GF-D8 (cell line): ENCODE measurements at places on chromosomes 2 and 18.

DNA sequence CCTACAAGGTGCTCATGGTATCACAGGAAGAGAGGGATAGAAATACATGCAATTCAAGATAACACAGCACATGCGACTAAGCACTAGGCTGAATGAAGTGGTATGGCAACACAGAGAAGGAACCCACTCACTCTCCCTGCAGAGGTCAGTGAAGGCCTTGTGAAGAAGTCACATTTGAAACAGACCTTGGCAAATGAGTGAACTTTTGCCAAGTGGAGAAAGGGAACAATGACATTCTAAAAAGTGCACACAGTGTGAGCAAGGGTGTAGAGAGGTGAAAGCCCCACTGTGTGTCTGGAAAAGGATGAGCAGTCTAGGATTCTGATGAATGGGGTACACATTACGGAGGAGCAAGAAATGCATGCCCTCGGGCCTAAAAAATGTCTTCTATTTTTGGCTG lies 23.3 kb downstream of the KLF7 start:
- no peak for DNase-seq

DNA sequence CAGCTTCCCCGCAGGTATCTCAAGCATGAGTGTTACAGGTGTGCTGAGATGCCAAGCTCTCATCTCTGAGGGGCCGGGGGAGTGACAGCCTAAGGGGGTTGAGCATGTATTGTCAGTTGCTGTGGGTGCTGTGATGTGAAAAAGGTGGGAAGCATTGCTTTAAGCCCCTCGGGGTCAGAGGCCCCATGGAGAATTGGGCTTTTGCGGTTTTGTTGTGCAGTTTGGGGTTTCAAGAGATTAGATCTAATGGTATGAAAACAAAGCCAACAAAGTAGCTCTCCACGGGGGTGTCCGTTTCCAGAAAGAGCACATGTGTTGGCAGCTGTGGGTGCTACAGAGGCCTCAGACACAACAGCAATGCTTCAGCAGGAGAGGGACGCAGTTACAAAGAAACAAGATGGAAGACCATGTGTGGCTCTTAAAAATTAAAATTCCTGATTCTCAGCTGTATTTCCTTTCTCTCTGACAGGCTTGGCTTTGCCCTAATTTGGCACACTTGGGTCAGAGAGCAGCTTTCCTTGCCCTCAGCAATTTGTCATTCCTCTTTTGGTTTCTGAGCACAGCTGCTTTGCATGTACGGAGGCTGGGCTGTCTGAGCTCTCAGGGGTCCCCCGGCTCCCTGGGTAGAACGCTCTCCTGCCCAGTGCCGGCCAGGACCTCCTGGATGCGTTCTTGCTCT lies 69.9 kb downstream of the TMEM247 start:
- DNase-seq: no peak

DNA sequence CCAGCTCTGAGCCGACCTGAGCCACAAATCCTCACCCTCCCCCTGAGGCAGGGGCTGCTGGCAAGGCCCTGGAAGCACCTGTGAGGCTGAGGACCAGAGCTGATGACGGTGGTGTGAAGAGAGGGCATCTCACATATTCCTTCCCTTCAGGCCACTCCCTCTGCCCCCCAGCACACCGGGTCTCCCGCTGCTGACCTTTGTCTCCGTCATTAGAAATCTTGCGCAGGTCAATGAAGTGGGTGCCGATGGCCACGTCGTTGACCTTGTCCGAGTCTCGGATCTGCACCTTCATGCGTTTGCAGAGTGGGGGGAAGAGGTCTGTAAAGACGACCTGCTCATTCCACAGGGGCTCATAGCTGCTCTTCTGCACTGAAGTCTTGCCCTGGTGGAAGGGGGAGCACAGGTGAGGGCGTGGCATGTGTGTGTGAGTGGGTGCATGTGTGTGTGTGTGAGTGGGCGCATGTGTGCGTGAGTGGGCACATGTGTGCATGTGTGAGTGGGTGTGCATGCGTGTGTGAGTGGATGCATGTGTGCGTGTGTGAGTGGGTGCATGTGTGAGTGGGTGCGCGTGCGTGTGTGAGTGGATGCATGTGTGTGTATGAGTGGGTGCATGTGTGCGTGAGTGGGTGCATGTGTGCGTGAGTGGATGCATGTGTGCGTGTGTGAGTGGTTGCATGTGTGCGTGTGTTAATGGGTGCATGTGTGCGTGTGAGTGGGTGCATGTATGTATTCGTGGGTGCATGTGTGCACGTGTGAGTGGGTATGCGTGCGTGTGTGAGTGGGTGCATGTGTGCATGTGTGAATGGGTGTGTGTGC lies 4.5 kb upstream of the OTOF start:
- DNase-seq: no peak

DNA sequence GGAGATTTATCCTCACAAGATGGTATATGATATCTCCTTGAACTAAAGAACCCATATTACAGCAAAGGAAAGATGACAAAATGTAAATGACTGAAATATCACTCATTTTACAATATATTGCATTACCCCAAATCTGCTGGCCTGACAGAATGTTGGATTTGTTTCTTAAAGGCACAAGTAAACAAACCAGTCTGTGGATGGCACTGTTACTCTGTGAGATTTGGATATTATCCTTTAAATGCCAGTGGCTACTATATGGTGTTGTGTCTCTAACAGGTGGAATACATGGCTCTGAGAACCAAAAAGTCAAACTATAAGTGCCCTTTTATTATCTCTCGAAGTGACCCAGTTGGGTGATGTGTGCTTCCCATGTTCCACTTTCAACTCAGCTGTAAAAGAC lies 125.7 kb downstream of the PDE1A start:
- DNase-seq: no peak

- no peak for DNase-seq
Measured at GRCh38 chr2:101296371-101296770, 12.1 kb downstream of the RNF149 start.

- no peak for DNase-seq
Measured at GRCh38 chr2:43100883-43101662, 125.3 kb downstream of the ZFP36L2 start.

- no peak for DNase-seq
Measured at GRCh38 chr2:202491514-202491913, 115.4 kb downstream of the BMPR2 start.

DNA sequence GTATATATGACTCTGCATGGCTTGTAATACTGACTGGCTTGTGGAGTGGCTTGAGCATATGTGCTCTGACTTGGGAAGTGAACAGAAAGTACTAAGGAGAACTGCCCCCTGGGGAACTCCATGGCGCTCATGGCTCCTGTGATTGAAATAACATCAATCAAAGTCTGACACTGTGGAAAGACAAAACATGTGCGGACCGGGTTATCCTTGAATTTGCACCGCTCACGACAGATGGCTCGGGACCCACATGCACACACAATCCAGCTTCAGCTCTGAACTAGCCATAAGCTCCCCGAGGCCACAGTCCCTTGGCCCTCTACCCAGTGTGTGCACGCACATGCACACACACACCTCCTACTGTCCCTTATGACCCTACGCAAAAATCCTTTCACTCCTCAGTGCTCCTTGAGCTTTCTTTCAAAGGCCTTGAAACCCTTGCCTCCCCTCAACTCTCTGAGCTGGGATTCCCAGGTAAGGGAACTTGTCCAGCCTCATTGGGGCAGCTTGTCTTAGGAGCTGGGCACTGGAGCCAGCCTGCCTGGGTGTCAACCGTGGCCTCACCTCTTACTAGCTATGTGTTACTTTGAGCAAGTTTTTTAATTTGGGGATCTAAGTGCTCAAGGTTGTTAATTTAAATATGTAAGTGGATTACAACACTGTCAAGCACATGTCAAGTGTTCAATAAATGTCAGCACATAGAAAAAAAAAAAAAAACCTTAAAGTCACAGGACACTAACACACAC lies 43.6 kb downstream of the MRPS5 start:
- no peak for DNase-seq

- no peak for DNase-seq
Measured at GRCh38 chr2:174965992-174966744, 39.0 kb downstream of the CHN1 start.

DNA sequence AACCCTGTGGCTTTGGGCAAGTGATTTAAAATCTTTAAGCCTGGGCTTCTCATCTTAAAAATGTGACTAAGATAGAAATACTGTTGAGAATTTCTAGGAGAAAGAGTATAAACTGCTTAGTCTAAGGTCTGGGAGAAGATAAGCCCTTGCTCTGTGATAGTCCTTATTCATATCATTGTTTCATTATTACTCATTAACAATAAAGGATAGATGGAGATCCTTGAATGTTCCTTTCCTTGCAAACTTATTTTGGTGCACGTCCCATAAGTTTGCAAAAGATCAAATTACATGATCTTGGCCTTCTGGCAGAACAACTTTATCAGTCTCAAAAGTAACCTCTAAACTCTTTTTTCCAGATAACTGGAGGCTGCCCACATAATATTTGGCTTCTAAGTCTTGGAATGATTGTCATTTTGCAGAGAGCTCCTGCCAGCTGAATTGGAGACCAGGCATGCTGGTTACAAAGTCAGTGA lies 138.3 kb downstream of the FAM124B start:
- DNase-seq: no peak

DNA sequence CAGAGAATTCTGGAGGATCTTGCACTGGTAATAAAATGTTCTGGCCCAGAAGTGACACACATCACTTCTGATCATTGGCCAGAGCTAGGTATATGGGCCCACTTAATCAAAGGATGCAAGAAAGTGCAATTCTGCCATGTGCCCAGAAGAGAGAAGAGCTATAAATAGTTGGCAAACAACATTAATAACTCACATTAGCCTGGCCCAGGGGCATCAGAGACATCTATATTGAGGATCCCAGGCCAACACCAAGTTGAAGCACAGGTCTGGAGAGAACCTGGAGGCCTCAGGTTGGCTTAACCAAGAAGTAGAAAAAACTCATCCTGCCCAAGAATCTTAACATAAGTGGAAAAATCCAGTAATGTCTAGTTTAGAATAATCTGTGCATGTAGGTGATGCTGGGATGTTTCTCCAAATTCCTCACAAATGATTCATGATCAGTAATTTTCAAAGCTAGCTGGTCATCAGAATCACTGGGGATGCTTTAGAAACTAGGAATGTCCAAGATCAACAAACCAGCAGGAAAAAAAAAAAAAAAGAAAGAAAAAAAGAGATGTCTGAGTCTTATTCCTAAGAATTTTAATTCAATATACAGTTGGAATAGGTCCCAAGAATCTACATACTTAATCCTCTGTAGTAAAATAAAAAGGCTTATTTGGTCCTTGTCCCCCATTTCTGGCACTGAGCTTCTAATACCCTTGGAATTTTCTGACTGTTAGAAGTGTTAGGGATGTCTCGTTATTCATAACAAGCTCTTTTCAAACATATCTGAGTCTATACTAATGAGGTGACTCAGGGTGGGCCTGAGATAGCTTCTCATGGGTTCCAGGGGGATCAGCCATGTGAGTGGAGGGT lies 35.0 kb upstream of the EVA1A start:
- DNase-seq: no peak
